Muscle of leg (tissue), 16 donors: ENCODE measurements at places on chromosomes 7 and 10. TPM values are rescaled to one million over a fixed set of nuclear protein-coding genes. Genes with fewer than 3 reads are reported as not detected.
A peak's percentile ranks its signal among the peaks of the same experiment; 100 is the strongest.

DNA sequence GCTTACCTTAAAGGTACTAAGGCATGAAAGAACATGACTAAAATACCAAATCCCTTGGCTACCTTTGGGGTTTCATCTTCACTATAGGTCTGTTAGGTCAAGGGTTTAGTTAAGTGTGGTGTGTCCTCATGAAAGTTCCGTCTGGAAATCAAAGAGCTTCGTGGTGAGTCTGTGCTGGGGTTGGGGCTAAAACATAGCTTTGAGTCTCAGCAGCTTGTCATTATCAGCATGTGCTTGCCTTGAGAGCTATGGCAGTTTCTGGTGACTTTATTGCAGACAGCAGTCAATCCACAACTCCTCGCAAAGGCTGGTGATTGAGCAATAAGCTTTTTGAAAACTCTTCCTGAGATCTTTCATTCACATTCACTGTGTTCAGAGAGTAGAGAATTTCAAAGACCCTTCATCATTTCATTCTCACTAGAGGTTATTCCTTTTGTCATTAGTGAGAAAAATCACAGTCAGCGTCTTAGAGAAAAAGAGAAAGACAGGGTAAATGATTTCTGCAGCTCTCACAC, 53.2 kb upstream of the CCDC6 start:
- H3K27ac ChIP-seq = no peak overlapping the region
- no peak for DNase-seq
- no peak overlapping the region for H3K4me3 ChIP-seq
- no peaks in the 10 kb centered on the region for H3K36me3 ChIP-seq
- no peaks in the 10 kb centered on the region for H3K27me3 ChIP-seq

DNA sequence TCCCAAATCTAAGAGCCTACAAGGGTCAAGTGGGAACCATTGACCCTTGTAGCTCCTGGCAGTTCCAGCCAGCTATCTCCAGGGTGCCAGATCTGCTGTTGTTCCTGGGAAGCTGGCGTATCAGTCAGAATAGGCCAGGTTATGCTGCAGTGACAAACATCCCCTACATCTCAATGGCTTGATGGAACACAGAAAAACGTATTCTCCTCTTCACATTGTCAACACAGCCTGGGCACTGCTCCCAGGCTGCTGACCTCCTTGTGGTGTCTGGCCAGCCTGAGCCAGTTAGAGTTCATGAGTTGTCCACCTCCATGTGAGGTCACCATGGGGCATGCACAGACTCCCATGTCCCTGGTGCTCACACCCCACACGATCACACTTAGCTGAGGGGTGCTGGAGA, 9.5 kb upstream of the TNRC18 start:
- no peak overlapping the region for H3K4me3 ChIP-seq
- H3K27ac ChIP-seq = no peak overlapping the region
- H3K4me1 ChIP-seq = peaks cover 25% of the 10 kb centered on the region
- H3K27me3 ChIP-seq = no peaks in the 10 kb centered on the region
- no peak for DNase-seq

GRCh38 chr7:24540956-24541355, 32.3 kb upstream of the PALS2 start:
- no peaks in the 10 kb centered on the region for H3K27me3 ChIP-seq
- no peak overlapping the region for H3K4me3 ChIP-seq
- H3K36me3 ChIP-seq = no peaks in the 10 kb centered on the region
- H3K27ac ChIP-seq = no peak overlapping the region
- DNase-seq = no peak

DNA sequence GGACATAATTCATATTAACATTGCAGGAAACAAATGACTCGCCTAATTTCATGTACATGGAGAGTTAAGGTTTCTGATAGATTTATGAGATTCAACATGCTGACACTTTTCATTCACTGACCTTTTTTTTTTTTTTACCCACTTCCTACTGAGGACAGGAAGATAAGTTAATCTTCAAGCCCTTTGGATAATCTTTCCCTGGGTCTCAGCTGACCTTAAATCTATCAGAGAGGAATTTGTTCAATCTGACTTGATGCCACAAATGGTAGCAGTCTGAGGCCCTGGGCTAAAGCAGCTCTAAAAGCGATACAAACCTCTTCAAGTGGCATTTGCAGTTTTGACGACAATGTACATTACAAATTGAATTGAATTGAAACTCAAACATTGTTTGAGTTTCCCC, 493.3 kb upstream of the SORCS1 start:
- H3K27ac ChIP-seq = no peak overlapping the region
- no peak overlapping the region for H3K4me3 ChIP-seq
- no peaks in the 10 kb centered on the region for H3K27me3 ChIP-seq
- H3K4me1 ChIP-seq = no peaks in the 10 kb centered on the region

Gene AGR2
- 6.3 TPM for polyA plus RNA-seq

Gene UCMA
- polyA plus RNA-seq = 1.0 TPM

- no peaks in the 10 kb centered on the region for H3K36me3 ChIP-seq
- no peaks in the 10 kb centered on the region for H3K27me3 ChIP-seq
- DNase-seq = peak; percentile 87
- H3K27ac ChIP-seq = peak overlapping the region; percentile 54
- peaks cover 27% of the 10 kb centered on the region for H3K4me1 ChIP-seq
Observed at GRCh38 chr10:35369049-35369611, 32.8 kb downstream of the CCNY start.

DNA sequence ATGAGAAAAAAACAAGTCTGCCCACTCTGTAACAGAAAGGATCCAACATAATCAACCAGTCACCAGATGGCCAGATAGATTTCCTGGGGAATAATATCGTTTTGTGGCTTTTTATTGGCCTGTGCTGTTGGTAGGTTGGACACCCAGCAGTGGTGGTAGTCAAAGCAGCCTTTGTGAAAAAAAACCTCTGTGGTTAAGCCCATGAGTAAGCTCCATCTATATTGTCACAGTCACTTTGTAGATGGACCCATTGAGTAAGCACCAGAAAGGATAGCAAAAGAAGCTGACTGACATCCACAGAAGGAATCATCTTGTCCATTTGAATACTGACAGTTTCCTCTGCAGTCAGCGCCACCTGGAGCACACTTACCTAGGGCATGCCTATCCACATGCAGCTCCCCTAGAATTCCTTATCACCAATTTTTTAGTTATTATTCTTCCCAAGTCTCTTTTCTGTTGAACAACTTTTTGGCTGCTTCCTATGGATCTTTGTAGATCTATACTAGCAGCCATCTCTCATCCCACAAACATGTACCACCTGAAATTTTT, 96.9 kb downstream of the IQUB start:
- H3K36me3 ChIP-seq = no peaks in the 10 kb centered on the region
- no peak overlapping the region for H3K4me3 ChIP-seq
- no peak overlapping the region for H3K27ac ChIP-seq
- H3K4me1 ChIP-seq = no peaks in the 10 kb centered on the region
- DNase-seq = no peak

- H3K4me3 ChIP-seq = no peak overlapping the region
- no peak for DNase-seq
- no peaks in the 10 kb centered on the region for H3K4me1 ChIP-seq
- no peak overlapping the region for H3K27ac ChIP-seq
- H3K36me3 ChIP-seq = no peaks in the 10 kb centered on the region
Observed at GRCh38 chr10:61503051-61503450, 49.9 kb upstream of the TMEM26 start.

GRCh38 chr10:58282615-58283014, 13.7 kb downstream of the CISD1 start:
- H3K4me1 ChIP-seq = no peaks in the 10 kb centered on the region
- H3K36me3 ChIP-seq = peaks cover 9% of the 10 kb centered on the region
- no peak overlapping the region for H3K4me3 ChIP-seq

GRCh38 chr7:100215895-100216294, 3.9 kb upstream of the PVRIG start:
- H3K27ac ChIP-seq = peak overlapping the region; percentile 76
- peaks cover 14% of the 10 kb centered on the region for H3K4me1 ChIP-seq
- peak; percentile 99 for DNase-seq
- H3K4me3 ChIP-seq = no peak overlapping the region

GRCh38 chr7:129617178-129617577, 5.7 kb downstream of the NRF1 start:
- H3K4me1 ChIP-seq = peaks cover 7% of the 10 kb centered on the region
- no peaks in the 10 kb centered on the region for H3K27me3 ChIP-seq
- no peaks in the 10 kb centered on the region for H3K36me3 ChIP-seq
- no peak for DNase-seq

Gene LIPK
- polyA plus RNA-seq = not detected

Gene TCAF2
- polyA plus RNA-seq = 12.5 TPM

DNA sequence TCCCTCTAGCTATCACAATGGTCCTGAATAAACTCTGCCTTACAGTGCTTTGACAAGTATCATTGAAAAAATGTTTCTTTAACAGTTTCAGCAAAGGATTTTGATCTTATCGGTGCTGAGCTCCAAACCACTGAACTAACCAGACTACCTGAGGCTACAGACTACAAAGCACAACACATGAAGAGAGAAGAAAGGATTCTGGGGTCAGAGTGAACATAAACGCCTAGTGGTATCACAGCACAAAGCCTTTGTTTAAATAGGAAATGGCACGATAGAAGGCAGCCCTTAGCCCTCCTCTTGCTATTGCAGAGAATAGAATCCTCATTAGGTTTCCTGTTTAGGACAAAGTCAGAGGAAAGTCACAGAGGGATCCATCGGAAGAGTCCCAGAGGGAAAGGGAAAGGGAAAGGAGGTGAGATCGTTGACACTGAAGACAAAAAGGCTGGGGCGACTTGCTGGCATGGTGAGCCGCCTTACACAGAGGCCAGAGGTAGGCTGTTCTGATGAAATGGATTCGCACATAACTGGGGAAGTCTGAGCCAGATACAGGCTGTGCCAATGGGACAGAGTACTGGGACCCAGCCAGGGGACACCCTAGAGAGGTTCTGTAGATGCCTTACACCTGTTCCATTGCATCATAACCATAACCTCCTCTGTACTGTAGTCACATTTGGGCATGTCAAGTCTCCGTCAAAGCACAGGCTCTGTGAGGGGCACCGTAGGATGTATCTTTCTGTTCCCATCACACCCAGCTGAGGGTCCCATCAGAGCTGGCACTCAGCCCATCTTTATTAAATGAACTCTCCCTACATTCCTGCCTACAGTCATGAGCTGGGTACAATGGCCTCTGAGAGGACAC, 71.5 kb downstream of the XPNPEP1 start:
- no peak for DNase-seq
- H3K4me1 ChIP-seq = peaks cover 4% of the 10 kb centered on the region
- no peak overlapping the region for H3K4me3 ChIP-seq
- H3K27me3 ChIP-seq = no peaks in the 10 kb centered on the region
- no peak overlapping the region for H3K27ac ChIP-seq

DNA sequence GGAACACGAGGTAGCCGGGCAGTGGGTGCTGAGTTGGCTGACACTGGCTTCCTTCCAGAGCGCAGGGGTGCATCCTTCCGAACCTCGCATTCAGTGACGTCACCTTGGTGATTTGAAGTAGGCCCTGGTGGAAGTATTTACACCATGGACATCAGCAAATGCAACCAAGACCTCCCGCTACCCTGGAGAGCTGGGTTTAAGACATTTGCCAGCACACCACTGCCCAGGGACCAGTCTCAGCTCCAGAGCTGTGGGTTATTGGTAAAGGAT, 106.4 kb upstream of the GPR26 start:
- no peaks in the 10 kb centered on the region for H3K4me1 ChIP-seq
- no peak overlapping the region for H3K4me3 ChIP-seq
- peaks cover 15% of the 10 kb centered on the region for H3K27me3 ChIP-seq

DNA sequence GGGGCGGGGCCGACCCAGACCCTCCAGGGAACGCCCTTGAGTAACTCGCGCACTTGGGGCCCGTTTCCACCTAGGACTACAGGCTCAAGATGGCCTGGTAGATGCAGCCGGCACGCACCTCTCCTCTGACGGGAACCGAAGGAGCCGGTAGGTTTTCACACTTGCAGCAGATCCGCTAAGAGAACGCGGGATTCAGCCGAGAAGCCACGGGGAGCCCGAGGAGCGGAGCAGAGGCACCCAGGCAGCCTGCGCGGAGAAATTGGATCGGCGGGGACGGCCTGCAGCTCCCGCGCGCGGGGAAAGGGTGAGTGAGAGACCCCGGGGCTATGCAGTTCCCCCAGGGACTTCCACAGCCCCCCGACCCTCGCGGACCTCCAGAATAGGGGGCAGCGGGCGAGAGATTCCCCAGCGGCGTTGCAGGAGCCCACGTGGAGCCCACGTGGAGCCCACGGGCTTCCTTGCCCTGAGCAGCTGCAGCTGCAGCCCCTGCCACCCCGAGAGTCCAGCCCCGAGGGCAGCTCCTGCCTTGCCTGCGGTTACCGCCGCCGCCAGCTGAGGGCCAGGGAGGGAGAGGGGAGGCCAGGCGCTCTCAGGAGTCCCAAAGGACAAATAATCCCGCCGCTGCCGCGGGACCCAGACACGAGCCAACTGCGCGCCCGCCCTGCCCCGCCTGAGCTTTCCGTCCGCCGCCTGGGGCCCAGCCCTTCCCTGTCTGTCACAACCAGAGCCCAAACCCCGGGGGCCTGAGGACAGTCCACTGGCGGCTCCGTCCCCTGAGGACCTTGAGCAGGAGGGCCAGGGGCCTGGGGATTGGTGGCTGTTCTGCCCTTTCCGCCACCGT, 13.1 kb downstream of the IFT22 start:
- DNase-seq = peak; percentile 24
- H3K4me3 ChIP-seq = peak overlapping the region; percentile 32
- H3K4me1 ChIP-seq = peaks cover 7% of the 10 kb centered on the region

DNA sequence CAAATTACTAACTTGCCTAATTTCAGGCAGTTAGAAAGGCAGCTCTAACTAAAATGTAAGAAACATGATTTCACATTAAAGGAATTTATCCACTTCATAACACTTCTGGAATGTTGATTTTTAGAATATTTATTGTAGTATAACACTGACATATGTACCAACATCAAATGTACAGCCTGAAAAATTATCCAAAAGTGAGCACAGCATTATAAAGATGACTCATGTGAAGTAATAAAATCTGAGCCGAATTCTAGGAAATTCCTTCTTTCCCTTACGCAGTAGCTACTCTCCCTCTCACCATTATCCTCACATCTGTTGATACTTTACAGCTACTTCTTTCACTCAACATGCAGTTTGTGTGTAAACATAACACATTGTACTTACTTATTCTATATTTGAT, 610.6 kb downstream of the ZWINT start:
- H3K36me3 ChIP-seq = no peaks in the 10 kb centered on the region
- no peak overlapping the region for H3K4me3 ChIP-seq
- no peaks in the 10 kb centered on the region for H3K4me1 ChIP-seq
- H3K27me3 ChIP-seq = no peaks in the 10 kb centered on the region

DNA sequence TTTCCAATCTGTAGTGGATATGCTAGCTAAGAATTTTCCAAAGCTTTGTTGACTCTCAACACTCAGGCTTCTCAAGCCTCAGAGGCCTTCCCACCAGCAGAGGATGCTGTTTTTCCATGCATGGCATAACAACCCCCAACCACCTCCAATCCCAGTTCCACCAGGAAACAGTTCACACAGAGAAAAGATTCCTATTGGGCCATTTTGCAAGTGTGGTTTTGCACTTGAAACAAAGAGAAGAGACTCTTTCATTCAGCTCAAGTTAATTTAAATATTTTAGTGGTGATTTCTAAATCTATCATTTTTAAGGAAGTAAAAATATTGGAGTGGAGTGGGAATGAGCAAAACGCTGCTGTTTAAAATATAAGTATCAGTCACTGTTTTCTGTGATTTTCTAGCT, 105.6 kb upstream of the COL1A2 start:
- peak; percentile 94 for DNase-seq
- no peaks in the 10 kb centered on the region for H3K4me1 ChIP-seq
